ENCODE measurements at places on chromosomes 3 and 15.

DNA sequence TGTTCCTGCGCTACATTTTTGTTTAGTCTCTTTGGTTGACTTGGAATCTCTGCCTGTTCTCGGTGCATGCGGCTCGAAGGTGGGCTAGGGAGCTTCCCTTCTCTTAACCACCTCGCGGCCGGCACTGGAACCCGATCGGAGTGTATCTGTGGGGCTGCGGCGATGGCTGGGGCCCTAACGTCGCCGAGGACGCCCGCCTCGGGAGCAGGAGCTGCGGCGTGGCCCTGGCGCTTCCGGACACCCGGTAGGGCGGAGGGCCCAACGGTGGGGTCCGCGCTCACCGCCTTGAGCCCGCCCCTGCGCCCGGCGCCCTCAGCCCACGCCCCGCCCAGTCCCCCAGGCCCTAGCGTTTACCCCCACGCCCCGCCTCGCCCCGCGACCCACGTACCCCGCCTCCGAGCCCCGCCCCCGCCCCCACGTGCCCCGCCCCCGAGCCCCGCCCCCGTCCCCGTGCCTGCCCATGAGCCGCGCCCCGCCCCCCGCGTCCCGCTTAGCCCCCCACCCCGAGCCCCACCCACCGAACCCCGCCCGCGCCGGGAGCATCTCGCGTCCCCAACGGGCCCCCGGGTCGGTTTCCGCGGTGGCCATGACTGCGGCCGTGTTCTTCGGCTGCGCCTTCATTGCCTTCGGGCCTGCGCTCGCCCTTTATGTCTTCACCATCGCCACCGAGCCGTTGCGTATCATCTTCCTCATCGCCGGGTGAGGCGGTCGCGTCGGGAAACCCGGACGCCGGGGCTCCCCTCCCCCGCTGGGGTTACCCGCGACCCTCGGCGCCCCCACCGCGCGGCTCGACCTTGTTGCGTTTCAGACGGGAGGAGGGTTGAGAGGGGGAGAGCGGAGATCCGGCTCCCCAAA, at the start of gene APH1B:
Gene APH1B (plus strand): TSS at position 568 of the 855 bp plus-strand sequence. CDS start 19 bp downstream, at position 587.
- peak; percentile 54 for DNase-seq

- DNase-seq = no peak
Observed at GRCh38 chr3:79968418-79968817, 200.6 kb upstream of the ROBO1 start.

- no peak for DNase-seq
Observed at GRCh38 chr3:128279601-128279880, 126.3 kb downstream of the EEFSEC start.

DNA sequence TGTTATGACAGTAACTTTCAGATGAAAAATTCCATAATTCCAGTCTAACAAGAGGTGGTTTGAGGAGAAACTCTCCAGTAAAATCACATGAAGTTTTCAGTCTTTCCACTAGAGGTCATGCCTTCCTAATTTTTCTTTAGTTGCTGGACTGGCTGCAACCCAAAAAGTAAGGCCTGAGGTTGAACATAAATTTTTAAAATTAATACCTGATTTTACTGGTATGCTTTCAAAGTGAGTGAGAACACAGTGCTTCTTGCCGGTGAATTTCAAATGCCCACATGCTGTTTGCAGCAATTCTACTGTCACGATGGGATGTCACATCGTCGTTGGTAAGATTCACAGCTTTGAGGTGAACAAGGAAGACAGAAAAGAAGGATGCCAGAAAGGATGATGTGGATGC, 89.0 kb upstream of the FGF12 start:
- DNase-seq = no peak

- DNase-seq = peak; percentile 17
Observed at GRCh38 chr3:43346978-43347749, 60.8 kb downstream of the SNRK start.

- no peak for DNase-seq
Observed at GRCh38 chr3:9949115-9949514, 3.1 kb downstream of the PRRT3 start.

DNA sequence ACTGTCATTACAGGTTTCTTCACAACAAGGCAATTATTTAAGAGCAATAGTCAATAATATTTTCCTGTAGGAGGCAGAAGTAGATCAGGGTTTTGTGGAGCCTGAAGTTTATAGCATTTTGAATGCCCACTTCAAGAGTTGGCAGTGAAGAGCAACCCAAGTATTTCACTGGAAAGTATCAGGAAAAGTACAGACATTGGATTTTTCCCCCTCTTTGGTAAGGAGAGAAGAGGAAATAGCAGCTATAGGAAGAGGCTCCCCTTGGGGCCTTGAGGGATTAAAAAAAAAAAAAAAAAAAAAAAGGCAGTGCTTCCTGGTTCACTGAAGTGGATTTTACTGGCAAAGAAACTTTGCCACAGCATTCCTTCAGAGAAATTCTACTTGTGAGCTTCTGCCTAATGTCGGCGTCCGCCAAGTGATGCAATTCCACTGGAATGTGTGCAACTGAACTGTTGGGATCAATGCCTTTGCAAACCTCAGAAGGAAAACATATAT, 5.7 kb upstream of the CNTN6 start:
- no peak for DNase-seq

GRCh38 chr3:50238549-50239026, 2.6 kb downstream of the GNAI2 start:
- no peak for DNase-seq

- DNase-seq = no peak
Observed at GRCh38 chr3:49553324-49553691, 969 bp upstream of the BSN start.

GRCh38 chr3:17580901-17581300, 161.5 kb downstream of the TBC1D5 start:
- no peak for DNase-seq

GRCh38 chr3:10941972-10942371, 50.6 kb upstream of the SLC6A1 start:
- no peak for DNase-seq

- DNase-seq = no peak
Observed at GRCh38 chr3:25910997-25911396, 121.1 kb downstream of the OXSM start.

DNA sequence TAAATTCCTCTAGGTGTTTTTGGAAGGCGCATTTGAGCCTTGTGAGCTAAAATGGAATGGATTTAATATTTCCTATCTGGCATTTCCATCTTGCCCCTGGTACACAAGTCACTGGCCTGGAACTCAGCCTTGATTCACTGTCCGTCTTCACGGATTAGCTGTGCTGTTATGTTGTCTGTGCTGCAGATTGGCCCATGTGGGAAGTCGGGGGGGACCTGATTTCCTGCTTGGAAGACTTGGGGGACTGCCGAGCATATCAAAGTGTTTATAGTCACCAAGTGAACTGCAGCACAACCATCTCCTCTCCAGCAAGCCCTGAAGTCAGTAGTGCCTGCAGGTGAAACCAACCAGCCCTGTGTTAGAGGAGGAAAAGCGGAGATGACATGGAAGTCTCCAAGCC, 12.2 kb downstream of the GHRL start:
- no peak for DNase-seq
